ENCODE measurements at places on chromosomes 3 and 15.
A peak's percentile ranks its signal among the peaks of the same experiment; 100 is the strongest.

GRCh38 chr3:108662142-108662738, 72.7 kb downstream of the DZIP3 start:
- DNase-seq: peak; percentile 46

DNA sequence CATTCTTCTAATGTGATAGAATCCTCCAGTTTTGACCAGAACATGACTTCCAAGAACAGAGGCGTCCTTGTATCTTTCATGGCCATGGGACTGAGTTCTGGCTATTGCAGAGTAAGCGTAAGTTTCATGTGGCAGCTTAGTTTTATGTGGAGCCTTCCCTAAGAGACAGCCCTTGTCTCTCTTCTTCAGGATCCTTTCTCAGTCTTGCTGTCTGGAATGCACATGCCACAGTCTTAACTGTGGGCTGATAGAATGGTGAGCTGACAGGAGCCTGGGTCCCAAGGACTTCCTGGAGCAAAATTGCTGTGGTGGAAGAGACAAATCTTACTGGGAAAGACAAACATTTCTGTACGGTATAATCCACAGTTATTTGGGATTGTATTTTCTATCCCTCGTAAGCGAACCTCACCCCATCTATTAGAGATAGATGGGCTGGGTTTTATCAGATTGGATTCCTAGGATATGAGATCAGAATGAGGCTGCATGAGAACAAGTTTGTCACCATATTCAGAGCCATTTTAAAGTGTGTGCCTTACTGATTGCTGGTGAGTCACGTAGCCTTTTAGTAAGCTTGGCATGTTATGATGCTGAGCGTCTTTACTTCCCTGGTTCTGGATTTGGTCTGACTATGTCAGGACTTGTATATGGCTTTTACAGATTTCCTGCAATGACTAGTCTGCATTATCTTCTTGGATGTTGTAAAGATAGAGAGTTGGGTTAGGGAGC, 32.8 kb downstream of the CDIN1 start:
- DNase-seq: no peak

GRCh38 chr3:183400352-183400751, 28.1 kb downstream of the MCF2L2 start:
- DNase-seq: no peak

GRCh38 chr3:8366219-8366810, 135.3 kb upstream of the LMCD1 start:
- no peak for DNase-seq

DNA sequence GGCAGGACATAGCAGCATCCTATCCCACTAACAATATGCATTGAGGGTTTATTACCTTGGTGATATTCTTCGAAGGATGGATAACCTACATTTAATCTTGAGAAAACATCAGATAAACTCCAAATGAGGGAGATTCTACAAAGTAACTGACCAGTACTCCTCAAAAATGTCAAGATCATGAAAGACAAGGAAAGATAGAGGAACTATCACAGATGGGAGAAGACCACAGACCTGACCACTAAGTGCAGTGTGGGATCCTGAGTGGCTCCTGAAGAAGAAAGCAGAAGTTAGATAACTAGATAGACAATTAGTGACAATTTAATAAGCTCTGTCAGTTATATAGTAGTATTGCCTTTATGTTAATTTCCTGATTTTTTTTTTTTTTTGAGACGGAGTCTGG, 17.7 kb upstream of the CGNL1 start:
- DNase-seq: no peak

GRCh38 chr3:5384557-5385236, 197.2 kb downstream of the EDEM1 start:
- DNase-seq: no peak

GRCh38 chr3:121822973-121823372, 11.9 kb downstream of the IQCB1 start:
- no peak for DNase-seq

DNA sequence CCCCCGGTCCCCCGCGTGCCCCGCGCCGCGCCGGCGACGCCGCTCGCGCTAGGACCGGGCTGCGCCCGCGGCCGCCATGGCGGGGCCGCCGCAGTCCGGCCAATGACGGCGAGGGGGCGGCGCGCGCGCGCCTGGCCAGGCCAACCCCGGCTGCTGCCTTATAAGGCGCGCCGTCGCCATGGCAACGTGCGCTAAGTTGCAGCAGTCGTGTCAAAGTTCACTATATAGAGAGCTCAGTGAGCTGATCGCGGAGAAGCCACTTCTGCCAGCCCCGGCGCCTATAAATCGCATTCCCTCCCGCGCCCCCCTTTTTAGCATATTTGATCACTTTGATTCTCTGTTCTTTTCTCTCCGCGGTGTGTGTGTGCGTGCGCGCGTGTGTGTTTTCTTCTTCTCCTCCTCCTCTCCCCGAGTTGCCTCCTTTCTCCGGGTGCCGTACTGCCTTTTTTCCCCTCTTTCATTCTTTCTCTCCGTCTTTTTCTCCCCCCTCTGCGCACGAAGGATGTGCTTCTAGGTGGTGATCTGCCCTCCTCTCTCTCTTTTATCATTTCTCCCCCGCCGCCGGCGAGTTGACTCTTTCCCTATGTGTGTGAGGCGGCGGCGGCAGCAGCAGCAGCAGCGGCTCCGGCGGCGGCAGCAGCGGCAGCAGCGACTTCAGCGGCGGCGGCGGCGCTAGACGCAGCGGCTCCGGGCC, at the start of gene NR2F2:
TSS of gene NR2F2 (plus strand) at position 251 of the 694 bp plus-strand sequence. CDS start 1,406 bp downstream, outside the sequence.
- DNase-seq: peak; percentile 68

DNA sequence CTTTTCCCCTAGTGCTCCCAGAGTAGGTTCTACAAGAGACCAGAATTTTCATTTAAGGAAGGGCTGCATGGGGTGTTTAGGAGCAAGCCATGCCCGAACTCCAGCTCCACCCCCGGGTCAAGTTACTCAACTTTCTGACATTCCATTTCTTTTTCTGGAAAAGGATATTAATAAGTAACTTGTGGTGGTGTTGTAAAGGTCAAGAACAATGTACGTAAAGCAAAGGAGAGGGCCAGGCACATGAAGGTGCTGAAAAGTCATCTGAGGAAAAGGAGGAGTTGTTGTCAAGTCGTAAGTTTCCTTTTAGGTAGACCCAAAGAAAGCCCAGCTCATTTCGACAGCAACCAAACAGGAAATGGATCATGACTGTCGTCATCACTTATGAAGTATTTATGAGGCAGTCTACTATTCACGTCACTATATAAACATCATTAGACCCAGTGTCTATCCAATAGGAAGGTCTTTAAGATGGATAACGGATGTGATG, 319.6 kb upstream of the IL12A start:
- no peak for DNase-seq

GRCh38 chr3:171168086-171168485, 141.6 kb upstream of the SLC2A2 start:
- no peak for DNase-seq

- DNase-seq: no peak
Measured at GRCh38 chr15:40549894-40550293, 14.9 kb downstream of the CCDC32 start.

- no peak for DNase-seq
Measured at GRCh38 chr3:25257026-25257425, 171.0 kb upstream of the RARB start.

- no peak for DNase-seq
Measured at GRCh38 chr3:82494977-82495489, 733.6 kb upstream of the GBE1 start.

GRCh38 chr3:64163019-64163754, 62.1 kb downstream of the PRICKLE2 start:
- no peak for DNase-seq

GRCh38 chr3:4241595-4242170, 61.5 kb upstream of the SETMAR start:
- DNase-seq: no peak

DNA sequence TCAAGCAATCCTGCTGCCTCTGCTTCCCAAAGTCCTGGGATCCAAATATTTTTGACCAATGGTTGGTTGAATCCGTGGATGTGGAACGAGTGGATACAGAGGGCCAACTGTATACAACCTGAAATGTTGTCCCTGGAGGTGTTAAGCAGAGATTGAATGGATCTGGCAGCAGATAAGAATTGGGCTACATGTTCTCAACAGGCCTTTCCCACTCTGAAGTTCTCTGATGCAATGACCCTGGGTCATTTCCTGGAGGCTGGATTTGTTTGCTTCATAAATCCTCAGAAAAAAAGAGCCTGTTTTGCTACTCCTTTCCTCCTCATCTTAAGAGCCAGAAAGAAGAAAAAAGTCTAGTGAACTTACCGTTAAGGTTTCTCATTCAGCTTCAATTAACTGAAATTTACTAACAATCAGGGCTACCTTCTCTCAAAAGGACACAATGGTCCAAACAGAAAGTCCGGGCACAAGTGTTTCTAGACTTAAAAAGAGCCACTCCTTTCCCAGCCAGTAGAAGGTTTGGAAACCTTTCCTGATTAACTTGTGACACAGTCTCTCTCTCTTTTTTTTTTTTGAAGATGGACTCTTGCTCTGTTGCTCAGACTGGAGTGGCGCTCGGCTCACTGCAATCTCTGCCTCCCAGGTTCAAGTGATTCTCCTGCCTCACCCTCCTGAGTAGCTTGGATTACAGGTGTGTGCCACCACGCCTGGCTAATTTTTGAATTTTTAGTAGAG, 6.5 kb downstream of the ARHGEF3 start:
- no peak for DNase-seq

DNA sequence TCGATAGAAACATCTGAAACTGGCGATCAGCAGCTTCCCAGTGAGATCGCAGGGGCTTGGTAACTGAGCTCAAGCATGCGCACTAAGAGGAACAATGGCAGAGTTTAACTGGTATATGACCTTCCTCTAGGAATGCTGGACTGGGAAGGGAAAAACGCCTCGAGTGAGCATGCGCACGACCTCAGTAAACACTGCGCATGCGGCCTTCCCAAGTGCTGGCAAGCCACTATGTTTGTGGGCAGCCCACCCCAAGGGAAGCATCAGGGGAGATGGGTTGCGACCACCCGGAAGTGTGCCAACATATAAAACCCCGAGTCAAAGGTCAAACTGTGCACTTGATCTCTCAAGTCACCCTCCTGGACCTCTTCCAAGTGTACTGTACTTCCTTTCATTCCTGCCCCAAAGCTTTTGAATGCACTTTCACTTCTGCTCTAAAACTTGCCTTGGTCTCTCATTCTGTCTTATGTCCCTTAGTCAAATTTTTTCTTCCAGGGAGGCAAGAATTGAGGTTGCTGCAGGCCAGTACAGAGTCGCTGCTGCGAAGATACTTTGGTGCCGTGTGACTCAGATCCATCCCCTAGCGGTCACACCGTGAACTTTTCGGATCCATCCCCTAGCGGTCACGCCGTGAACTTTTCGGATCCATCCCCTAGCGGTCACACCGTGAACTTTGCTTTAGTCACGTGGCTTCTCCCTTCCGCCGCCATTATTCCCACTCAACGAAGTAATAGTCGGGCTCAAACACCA, 243.3 kb downstream of the FAM43A start:
- peak; percentile 9 for DNase-seq

GRCh38 chr3:30269751-30270445, 336.5 kb upstream of the TGFBR2 start:
- DNase-seq: no peak

- DNase-seq: no peak
Measured at GRCh38 chr15:88061452-88061851, 195.1 kb downstream of the NTRK3 start.

DNA sequence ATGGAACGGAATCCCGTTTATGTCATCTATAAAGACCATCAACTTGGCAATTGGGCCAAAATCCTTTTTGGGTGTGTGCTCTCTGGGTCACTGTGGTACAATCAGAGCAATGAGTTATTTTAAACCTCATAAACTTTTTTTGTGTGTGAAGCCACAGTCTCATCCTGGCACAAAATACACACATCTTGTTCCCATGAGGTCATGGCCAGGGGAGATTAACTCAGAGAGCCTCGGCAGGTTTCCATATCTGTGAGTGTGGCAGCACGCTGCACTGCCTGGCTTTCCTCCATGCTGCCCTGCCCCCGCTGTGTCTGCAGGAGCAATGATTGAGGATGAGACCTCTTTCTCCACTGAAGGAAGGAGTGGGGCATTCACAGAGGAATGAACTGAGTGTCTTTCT, 54.0 kb upstream of the DLG1 start:
- no peak for DNase-seq

DNA sequence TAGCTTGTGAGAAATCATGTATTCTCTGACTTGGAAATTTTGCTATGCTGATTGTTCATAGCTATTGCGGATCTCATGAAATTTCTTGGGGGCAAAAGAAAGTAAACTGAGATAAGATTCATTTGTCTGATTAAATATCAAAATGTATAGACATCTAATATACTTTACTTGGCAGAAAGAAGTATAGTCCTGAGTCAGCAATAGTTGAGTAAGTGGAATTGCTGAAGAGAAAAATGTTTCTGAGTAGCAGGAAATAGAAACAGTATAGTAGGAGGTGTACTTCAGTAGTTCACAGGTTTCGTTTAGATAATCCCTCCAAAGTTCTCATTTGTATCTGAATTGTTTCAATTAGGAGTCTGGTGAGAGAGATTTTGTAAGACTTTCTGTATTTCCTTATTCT, 705.9 kb downstream of the MCTP2 start:
- DNase-seq: no peak

GRCh38 chr3:196227629-196228493, 11.5 kb downstream of the SLC51A start:
- no peak for DNase-seq

DNA sequence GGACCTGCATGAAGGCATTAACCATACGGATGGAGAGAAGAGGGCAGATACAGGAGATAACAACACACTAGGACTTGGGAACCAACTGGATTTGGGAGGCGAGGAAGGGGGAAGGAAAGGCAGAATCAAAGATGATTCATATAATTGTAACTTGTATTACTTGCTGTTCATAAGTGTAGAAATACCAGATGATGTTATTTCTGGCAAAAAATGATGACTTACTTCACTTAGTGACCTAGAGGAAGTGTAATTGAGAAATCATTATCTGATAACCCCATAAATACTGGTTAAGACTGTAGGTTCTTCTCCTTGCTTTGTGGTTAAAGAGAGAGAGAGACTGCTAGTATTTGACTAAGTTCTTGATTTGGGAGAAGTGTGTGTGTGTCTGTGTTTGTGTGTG, 50.5 kb upstream of the GK5 start:
- DNase-seq: no peak

- no peak for DNase-seq
Measured at GRCh38 chr15:57551715-57552677, 39.7 kb upstream of the MYZAP start.
